ENCODE measurements at places on chromosomes 7 and 10.

DNA sequence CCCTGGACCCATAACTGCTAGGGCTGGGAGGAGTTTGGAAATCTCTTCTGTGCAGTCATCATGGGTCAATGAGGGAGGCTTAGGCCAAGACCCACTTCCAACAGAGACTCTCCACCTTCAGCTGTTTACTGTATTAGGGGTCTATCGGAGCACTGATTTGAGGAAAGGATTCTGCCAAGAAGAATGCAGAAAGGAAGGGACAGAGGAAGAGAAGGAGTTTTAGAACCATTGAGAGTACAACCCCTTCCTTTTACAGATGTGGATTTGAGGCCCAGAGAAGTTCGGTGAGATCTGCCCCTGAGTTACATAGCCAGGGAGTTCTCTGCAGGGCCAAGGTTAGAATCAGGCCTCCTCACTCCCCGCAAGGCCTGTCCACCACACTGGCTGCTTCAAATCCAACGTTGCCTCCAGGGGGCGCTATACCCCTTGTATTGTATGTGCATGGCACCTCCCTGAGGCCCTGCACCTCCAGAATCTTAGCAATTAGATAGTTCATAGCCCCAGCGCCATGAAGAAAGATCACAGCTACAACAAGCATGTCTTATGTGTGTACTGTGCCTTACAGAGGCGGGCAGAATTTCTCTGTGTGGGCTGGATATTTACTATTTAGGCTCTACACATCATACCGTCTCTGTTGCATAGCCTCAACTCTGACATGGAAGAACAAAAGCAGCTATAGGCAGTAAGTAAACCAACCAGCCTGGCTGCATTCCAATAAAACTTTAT lies 246.8 kb downstream of the SKIDA1 start:
- peak; percentile 88 for DNase-seq

DNA sequence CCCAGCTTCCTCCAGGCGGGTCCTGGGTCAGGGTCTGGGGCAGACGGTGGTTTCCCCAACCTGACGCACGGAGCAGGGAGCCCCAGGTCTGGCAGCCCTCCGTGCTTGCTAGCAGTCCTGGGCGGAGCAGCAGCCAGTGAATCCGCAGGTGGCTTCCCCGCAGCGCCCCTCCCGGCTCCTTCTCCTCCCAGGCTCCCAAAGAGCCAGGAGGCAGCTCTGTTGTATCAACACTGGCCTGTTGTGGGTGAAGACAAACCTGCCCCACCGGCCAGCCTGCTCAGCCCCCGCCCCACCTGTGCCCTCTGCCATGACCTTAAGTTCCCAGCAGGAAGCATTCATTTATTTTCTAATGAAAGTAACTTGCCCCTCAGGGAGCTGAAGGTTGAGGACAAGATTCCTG lies 24.0 kb upstream of the TMEM213 start:
- DNase-seq = no peak

DNA sequence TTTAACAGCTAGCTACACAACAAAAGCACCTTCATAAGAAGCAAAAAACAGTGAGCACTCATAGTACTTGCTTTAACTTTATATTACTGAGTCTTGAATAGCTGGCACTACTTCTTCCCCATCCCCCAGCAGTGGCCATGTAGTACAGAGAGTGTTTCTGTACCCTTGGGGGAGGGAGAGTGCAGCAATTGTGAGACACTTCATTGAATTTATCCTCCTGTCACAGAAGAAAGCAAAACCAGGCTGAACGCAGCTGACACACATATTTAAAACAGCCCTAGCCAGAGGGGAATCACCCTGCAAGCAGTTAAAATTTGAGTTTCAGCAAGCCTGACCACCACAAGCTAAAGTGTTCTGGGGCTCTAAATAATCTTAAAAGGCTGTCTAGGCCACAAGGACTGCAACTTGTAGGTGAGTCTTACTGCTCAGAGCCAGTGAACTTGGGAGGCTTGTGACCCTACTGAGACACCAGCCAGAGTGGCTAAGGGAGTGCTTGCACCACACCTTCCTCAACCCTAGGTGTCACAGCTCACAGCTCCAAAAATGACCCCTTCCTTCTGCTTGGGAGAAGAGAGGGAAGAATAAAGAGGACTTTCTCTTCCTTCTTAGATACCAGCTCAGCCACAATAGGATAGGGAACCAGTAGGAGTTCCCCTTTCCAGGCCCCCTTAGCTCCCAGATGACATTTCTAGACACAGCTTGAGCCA lies 97.7 kb upstream of the MEOX2 start:
- no peak for DNase-seq

DNA sequence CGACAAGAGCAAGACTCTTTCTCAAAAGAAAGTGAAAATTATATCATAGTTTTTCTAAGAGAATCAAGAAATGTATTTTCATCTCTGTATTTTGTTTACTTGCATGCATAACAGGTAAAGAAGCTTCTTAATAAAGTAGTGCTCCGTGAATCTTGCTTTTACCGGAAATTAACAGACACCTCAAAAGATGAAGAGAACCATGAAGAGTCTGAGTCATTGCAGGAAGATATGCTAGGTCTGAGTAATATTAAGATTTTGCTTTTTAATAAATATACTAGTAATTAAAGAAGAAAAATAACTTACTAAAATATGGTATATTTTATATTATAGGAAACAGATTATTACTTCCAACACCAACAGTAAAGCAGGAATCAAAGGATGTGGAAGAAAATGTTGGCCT lies 39.5 kb upstream of the STOX1 start:
- no peak for DNase-seq

DNA sequence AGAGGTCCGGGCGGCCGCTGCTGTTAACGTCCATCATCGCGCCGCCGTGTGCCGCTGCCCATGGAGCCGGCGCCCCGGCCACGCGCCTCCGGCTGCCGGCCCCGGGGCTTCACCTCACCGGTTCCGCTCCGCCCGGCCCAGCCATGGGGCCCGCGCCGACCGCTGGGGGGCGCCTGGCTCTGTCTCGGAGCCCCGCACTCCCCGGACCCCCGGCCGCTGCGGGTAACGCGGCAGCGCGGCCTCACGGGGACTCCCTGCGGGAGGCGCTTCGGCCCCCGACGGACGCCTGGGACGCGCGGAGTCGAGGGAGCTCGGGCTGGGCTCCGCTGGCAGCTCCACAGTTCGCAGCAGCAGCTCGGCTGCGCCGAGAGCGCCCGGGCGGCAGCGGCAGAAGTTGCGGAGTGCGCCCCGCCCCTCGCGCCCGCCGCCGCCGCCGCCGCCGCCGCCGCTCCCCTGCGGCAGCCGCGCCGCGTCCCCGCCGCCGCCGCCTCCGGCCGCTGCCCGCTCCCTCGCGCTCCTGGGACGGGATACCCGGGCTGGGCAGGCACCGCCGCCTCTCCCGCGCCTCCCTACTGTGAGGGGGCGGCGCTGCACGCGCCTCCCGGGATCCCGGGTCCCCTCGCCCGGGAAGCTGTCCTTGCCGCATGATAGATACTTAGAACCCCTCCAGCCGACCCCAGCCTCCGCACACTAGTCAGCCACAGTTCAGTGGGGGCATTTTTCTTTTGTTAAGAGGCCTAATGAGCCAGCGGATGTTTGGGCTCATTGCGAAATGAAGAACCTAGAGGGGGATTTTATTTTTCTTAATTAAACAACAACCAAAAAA lies at the start of gene HTR7:
Gene HTR7 (minus strand): TSS at position 405 of the 826 bp plus-strand sequence. CDS start 368 bp downstream, at position 37.
- peak; percentile 58 for DNase-seq

DNA sequence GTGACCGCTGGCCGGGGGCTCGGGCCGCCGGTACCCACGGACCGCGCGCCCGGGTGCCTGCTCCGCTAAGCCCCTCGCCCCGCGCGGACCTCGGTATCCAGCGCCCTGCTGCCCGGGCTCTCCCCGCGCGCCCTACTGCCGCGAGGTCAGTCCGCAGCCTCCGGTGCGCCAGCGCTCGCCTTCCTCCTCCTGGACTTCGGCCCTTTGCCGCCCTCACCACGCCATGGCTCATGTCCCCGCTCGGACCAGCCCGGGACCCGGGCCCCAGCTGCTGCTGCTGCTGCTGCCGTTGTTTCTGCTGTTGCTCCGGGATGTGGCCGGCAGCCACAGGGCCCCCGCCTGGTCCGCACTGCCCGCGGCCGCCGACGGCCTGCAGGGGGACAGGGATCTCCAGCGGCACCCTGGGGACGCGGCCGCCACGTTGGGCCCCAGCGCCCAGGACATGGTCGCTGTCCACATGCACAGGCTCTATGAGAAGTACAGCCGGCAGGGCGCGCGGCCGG lies 483 bp downstream of the GDF10 start:
- DNase-seq = no peak

DNA sequence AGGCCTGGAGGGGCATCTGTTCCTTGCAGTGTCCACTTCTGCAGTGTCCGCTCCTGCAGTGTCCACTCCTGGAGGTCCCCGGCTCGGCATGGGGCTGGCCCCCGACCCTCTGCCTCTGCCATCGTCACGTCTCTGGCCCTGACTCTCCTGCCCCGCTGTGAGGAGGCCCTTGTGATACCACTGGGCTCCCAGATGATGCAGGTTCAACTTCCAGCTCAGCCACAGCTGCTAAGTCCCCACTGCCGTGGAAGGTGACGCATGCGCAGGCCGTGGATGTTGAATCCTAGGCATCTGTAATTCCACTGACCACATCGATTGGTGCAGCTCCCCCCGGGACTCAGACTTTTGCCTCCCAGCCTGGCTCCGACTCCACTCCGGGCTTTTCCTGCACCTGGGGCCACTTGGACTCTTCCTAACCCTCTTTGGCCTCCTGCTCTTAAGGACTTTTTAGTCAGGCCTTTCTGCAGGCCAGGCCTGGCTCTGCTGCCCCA lies 95.1 kb downstream of the GLRX3 start:
- DNase-seq = no peak

DNA sequence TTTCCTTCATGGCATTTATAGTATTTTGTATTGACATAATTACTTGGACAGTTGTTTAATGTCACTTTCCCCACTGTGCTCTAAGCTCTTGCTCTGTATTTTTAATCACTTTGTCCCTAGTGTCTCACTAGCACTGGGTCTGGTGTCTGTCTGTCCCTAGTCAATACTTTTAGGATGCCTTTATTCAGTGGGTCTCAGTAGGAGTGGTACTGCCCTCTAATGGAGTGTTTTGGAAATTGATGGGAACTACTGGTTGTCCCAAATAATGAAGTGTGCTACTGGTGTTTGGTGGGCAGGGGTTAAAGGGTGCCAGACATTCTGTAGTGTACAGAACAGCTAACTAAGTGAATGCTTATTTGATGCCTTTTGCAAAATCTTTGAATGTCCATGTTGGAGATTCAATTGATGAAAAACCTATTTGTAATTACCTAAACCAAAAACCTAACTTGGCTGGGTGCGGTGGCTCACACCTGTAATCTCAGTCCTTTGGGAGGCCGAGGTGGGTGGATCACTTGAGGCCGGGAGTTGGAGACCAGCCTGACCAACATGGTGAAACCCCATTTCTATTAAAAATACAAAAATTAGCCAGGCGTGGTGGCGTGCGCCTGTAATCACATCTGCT lies 33.3 kb downstream of the CDK14 start:
- peak; percentile 77 for DNase-seq

GRCh38 chr7:148540041-148540738 lies 50.4 kb upstream of the C7orf33 start:
- DNase-seq = peak; percentile 80

GRCh38 chr10:14952851-14953423 lies 959 bp downstream of the DCLRE1C start:
- DNase-seq = no peak

DNA sequence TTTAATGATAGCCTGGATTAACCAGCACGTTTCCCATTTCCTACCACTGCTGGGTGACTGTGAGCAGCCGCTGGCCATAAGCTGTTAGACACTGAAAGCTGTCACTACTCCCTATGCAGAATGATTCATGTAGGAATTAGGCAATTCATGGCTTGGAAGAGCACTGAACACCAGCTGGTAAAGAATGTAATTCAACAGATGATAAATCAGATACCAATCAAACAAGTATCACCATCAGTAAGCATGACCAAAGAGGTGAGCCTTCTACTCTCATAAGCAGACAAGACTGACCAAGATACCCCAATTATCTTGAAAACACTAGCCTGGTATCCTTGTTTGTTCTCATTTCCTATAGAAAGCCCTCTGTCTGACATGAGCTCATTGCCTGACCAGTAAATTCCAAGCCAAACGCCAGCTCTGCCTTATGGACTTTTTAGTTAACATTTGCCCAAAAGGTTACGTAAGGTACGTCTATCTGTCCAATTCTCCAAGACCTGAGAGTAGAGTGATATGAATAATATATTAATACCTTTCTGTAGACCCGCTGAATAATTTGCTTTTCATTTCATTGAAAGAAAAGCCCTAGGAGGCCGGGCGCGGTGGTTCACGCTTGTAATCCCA lies 127.7 kb downstream of the ELMO1 start:
- DNase-seq = no peak

GRCh38 chr10:1678084-1678483 lies 59.2 kb downstream of the ADARB2 start:
- DNase-seq = no peak

GRCh38 chr7:64465551-64465950 lies 97.3 kb downstream of the ZNF680 start:
- DNase-seq = no peak

GRCh38 chr7:138608275-138608674 lies 92.9 kb downstream of the SVOPL start:
- peak; percentile 61 for DNase-seq

DNA sequence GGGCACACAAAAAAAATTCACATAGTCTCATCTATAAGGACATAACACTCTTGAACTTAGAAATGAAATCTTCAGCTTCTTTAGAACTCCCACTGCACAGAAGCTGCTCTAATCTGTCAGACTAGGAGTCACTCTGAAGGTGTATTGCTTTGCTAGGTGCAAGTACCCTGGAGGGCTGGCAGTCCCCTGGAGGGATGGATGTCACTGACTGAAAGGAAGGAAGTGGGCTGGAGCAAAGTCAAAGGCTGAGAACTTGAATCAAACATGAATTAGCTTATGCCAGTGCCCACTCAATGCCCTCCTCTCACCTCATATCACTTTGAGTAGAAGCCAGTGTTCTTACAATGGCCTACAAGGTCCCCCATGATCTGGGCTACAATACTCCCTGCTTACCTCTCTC lies 140.3 kb upstream of the ANKRD1 start:
- DNase-seq = no peak

GRCh38 chr7:20783700-20784387 lies 2.8 kb downstream of the SP8 start:
- DNase-seq = no peak

DNA sequence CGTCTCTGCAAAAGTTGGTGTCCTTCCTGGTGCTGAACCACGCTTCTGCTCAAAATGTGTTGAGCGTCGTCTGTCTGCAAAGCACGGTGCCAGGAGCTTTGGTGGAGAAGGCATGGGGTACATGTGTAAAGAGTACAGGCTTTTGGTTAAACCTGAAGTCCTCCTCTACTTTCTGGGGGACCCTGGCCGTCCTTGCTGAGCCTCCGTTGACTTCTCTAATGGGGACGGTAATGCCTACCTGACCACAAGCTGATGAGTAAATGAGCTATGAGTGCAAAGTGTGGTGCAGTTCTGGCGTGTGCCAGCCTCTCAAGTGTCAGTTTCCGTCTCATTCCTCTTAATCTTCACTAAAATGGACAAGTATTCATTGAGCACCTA lies 527 bp upstream of the HERPUD2 start:
- DNase-seq = peak; percentile 52

- no peak for DNase-seq
Observed at GRCh38 chr7:115191526-115191925, 269.6 kb downstream of the MDFIC start.

- DNase-seq = no peak
Observed at GRCh38 chr10:86209726-86210125, 156.9 kb downstream of the GRID1 start.

Measured in LHCN-M2 (cell line).